GM12891 (cell line): ENCODE measurements at places on chromosomes 1 and 21.

DNA sequence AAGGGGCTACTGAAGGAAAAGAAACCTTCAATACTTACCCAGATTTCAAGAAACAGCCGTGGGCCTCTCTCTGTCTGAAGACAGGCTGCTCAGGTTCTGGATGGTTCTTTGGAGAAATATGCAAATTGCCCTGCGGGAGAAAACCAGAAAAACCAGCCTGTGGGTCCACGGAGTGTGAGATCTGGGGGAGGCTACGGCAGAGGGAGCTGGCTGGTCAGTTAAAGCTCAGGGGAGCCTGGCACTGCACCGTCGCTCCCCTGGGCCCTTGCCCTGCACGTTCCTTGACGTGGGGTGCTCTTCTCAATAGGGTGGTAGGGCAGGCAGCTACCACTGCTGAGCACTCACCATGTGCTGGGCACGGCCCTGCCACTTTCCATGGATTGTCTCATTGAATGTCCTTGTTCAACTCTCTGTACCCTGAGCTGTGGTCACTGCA is 12.7 kb downstream of the TMCO4 start:
- no peak for DNase-seq

GRCh38 chr1:30085811-30086770 is 637.3 kb downstream of the MATN1 start:
- peak; percentile 53 for DNase-seq

DNA sequence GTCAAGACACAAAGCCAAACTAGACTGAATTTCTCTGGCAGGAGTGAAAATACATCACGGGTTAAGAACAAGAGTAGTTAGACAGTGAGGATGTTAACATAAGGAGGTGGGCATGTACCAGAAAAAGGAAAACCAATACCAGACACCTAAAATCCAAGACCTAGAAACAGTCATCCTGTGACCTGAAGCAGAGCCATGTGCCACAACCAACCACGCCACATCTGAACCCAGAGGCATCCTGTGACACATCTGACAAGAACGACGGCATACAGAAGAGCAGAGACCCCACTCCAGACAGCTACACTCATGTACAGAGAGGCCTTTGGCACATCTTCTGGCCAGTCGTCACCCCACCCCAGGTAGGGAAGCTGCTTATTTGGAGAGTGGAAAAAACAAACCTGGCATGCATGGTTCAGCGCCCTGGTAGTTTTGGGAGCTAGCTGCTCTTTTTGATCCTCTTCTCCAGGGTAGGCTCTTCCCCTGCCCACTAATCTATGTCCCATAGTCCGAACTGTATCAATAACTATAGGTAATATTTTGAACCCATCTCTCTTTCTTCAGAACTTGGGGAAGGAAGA is 72.1 kb downstream of the SLC45A1 start:
- DNase-seq, result no peak

DNA sequence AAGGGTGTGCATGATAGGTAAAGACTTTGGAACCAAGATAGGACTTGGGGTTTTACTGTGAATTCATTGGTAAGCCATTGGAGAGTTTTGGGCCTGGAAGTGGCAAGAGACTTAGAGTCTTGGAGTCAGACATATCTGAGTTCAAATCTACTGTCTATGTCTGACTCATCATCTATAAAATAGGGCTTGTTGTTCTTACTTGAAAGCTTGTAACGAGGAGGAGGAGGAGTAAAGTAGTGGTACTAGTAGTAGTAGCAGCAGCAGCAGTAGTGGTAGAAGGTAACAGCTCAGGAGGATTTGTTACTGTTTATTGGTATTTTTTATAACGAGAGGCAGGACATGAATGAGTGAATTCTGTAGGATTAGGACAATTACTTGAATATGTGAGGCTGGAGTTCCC is 62.7 kb downstream of the CACHD1 start:
- no peak for DNase-seq

GRCh38 chr1:201457508-201457960 is 11.5 kb downstream of the PHLDA3 start:
- no peak for DNase-seq

GRCh38 chr1:45945426-45945825 is 142.0 kb downstream of the MAST2 start:
- DNase-seq, result no peak

GRCh38 chr1:103788377-103788776 is 38.7 kb downstream of the AMY1C start:
- no peak for DNase-seq

GRCh38 chr1:68231627-68232288 is 565 bp downstream of the WLS start:
- no peak for DNase-seq

- DNase-seq, result no peak
Measured at GRCh38 chr21:44820851-44821250, 3.0 kb upstream of the SUMO3 start.

DNA sequence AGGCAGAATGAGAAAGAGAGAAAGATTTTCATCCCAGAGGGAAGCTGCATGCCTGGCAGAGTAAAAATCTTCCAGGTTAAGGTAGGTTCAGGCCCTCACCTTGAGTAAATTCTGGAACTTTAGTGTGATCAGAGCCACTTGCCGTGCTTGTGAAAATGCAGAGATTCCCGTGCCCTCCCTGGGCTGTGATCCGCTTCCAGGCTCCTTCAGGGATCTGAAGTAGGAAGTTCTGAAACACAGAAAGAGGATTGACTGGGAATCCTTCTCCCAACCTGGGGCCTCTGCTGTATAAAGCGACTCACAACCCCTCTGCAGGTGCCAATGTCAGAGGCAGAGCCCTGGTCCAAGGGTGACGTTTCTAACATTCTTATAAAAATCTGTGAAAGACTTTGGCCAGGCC is 26.6 kb downstream of the NUAK2 start:
- DNase-seq, result no peak

DNA sequence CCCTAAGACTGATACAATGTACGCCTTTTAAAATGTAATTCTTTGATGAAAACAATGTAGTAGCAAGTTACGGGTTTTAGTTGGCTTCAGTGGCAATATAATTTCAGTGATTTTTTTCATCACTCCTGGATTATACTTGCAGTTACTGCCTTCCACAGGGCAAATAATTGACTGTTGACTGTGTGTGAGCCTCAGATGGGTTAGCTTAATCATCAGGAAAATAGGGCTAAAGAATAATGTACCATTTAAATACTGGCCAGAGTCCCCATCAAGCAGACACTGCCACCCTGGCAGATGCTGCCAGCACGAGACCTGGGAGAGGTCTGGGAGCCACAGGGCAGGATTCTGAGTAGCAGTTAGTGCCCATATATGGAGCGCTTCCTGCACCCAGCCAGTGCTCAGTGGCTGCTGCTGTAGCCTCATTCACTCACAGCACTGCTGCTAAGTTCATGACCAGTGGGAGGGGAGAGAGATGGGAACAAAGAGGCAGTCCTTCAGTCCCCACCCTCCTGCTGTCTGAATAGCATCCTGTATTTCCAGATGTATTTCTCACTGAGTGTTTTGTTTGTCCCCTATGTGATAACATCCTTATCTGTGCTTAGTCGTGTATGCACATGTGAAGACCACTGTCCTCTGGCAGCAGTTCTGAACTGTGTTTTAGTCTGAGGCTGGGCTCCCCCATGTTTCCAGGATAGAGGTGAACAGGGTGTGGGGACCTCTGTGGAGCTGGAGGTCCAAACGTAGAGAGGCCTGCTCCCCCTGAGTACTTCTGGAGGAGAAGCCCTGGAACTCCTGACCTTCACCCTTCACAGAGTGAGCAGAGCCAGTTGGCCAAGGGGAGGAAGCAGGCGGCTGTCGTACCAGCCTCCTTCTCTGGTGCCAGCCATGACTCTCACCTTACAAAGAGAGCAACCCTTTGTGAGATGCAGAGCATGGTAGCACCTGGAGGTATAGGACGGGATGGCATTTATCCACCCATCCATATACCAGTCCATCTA is 80.4 kb downstream of the ADARB1 start:
- no peak for DNase-seq
